RCC 7860 (cell line): ENCODE measurements at places on chromosomes 3 and 15.

DNA sequence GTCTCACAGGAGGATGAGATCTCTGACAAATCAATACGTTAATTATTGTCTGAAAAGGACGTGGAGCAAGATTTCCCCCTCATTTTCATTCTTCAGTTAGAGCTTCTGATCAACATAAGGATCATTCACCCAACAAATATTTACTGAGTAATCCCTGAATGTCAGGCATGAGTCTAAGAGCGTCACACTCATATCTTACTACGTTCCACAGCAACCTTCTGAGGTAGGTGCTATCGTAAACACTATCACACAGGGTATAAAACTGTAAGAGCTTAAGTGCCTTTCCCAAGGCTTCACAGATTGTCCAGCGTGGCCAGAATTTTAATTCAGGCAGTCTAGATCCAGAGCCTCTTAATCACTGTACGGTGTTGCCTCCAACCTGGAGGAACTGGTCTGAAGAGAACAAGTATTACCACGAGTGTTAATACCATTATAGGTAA is 10.6 kb upstream of the TM4SF1 start:
- DNase-seq: peak; percentile 86

DNA sequence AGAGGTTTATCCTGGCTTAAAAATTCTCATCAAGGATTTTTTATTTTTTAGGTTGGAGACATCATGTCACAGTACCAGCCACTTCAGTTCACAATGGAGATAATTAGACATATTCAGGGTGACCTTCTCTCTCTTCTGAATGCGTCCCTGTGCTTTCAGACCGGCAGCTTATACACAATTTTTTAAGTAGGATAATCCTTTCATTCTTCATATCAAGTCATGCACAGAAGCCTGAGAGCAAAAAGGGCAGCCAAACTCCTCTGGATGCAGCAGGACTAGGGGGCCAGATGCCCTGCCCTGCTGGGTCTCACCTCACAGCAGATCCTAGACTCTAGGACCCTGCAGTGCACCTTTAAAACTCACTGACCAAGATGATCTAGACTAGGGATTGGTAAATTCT is 210.4 kb downstream of the ERC2 start:
- DNase-seq: no peak

DNA sequence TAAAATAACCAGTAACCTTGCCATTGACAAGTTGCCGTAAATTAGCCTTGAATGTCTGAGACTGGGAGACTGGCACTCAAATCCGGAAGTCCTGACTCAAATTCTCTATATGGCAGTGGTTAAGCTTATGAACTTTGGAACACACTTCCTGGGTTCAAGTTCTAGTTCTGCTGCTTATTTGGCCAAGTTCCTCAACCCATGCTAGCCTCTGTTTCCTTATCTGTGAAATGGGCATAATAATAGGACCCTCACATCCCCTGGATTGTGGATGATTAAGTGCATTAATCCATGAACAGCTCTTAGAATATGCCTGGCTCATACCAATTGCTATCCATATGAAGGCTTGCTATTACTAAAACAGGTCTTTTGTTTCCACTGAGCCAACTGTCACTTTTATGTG is 311.5 kb downstream of the EDEM1 start:
- no peak for DNase-seq

GRCh38 chr3:107531917-107532469 is 9.2 kb downstream of the BBX start:
- DNase-seq: no peak

- no peak for DNase-seq
Observed at GRCh38 chr3:177135841-177136492, 61.3 kb downstream of the TBL1XR1 start.

- DNase-seq: no peak
Observed at GRCh38 chr3:142888481-142889211, at the start of gene PCOLCE2. PCOLCE2 (minus strand) TSS chr3:142889083; CDS start chr3:142888896, 187 bp downstream.

DNA sequence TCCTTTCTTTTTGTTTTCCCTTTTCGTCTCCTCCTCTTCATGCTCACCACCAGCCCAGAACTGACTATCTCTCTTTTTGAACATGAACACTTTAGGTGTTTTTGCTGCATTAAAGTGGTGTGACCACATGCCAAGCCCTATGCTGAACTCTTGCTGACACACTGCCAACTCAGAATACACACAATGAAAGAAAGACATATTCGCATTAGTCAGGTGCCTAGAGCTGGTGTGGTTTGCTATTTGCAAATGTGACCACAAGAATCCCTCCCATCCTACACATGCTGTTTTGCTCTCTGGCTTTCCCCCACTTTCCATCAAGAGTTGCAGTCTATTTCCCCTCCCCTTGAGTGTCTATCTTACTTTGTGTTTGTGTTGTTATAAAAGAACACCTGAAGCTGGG is 967.8 kb upstream of the CFAP20DC start:
- peak; percentile 27 for DNase-seq

DNA sequence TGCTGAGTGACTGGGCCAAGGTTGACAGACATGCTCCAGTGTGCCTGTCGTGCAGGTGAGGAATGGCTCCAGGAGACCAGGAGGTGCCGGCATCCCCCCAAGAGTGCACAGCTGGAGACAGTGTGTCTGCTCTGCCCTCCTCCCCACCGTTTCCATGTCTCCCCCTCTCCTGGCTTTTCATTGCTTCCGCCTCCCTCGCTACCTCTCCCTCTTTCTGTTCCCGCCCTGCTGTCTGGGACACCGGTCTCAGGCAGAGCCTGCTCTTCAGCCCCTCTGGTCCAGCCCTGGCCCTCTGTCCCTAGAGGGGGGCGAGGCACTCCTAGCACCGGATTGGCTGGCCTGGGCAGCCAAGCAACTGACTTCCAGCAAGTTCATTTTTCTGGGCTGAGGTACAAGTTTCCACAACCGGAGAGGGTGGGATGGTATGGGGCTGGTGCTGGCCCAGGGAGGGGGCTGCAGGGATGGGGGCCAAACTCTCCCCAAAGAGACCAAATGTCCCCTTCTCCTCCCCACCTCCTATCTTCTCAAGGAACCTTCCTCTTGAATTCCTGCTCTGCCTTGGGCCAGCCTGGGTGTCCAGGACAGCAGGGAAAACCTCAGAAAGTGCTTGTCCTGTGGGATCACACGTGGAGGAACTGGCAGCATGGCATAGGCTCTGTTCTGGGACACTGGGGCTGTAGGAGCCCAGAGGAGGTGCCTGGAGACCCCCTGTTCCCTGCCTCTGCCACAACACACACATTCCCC is 32.6 kb downstream of the PRKCD start:
- no peak for DNase-seq

DNA sequence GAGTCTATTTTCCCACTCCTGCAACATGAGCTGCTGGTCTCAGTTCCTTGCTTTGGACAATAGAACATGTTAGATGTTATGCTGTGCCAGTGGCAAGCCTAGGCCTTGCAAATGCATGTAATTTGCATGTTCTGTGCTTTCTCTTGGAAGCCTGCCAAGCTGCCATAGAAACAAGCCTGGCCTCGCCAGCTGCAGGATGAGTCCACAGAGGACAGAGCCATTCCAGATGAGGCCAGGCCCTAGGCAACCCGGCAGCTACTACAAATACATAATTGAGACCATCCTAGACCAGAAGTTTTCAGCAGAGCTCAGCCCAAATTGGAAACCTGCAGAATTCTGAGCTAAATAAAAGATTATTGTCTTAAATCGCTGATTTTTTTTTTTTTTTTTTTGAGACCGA is 39.6 kb downstream of the TRIM69 start:
- DNase-seq: no peak

GRCh38 chr15:80567721-80568157 is 127.4 kb upstream of the ABHD17C start:
- DNase-seq: peak; percentile 59

DNA sequence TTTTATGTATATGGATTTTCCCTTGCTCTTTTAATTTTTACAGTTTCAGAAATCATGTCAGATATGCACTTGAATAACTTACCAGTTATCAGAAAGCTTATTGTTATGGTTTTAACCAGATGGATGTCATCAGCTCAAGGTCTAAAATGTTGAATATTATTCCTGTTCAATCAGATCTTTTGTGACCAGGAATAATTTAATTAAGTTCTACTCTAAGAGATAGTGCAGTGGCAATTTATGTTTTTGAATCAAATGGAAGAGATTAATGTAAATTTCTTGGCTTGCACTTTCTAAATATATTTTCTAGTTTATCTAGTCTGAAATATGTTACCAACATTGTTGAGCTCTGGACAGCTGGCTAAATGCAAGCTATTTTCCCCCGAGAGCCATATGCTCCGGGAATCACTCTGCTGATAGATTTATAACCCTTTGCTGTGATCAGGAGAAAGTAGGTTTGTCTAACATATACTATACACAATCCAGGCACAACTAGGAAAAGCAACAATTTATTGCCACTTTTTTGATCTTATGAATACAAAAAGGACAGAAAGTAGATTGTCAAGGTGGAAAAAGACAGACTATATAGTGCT is 76.8 kb upstream of the CD96 start:
- no peak for DNase-seq

DNA sequence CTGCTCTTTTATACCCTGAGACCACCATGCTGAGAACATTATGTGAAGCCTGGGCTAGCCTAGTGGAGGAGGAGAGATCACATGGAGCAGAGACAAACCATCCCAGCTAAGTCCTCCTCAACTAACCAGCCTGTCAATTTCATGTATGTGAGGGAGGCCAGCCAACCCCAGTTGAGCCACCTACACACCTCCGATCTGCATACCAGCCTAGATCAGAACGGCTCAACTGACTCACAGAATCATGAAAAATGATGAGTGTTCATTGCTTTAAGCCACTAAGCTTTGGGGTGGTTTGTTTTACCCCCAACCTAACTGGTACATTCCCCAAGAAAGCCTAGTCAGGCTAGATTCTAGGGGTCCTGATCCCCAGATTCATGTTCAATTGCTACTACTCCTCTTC is 19.4 kb upstream of the CA12 start:
- DNase-seq: no peak

GRCh38 chr3:104909198-104909597 is 457.5 kb upstream of the ALCAM start:
- DNase-seq: peak; percentile 15

- DNase-seq: no peak
Observed at GRCh38 chr3:2984831-2985220, 125.3 kb downstream of the IL5RA start.

DNA sequence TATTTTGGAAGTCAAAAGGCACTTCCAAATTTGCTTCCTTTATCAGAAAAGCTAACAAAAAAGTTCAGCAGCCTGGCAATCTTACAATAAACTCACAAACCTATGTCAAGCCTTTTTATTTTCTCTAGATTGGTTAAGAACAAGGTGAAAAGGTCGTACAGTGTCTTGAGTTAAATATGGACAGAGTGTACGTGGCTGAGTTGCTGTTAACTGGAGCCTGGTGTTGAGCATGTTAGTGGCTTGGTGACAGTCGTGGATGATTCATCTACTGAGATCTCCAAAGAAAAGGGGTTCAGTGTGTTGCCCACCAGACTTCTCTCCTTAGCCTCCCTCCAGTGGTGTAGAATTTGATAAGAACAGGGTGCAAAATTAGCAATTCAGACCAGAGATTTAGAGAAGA is 89.7 kb downstream of the SSR3 start:
- no peak for DNase-seq

GRCh38 chr3:182626484-182627467 is 166.5 kb upstream of the ATP11B start:
- DNase-seq: no peak

GRCh38 chr3:13145826-13146642 is 72.8 kb upstream of the IQSEC1 start:
- no peak for DNase-seq

DNA sequence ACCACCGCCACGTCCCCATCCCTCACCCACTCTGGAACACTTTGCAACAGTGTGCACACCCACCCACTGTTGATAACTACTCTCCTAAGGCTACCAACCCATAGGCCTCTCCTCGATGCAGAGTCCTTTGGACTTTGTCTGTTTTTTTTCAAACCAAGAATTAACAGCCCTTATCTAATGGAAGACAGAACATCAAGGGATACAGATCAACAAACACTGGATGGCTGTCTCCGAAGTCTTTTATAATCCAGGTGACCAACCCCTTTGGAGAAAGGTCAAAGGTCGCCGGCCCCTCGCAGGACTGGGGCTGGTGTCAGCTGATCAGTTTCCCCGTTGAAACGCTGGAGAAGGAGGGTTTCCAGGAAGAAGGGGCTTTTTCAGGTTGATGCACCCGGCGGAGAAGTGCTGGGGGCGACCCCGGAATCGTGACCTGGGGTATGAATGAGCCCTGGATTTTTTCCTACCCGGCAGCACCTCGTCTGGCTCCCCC is 532 bp downstream of the B4GALT4 start:
- DNase-seq: no peak

DNA sequence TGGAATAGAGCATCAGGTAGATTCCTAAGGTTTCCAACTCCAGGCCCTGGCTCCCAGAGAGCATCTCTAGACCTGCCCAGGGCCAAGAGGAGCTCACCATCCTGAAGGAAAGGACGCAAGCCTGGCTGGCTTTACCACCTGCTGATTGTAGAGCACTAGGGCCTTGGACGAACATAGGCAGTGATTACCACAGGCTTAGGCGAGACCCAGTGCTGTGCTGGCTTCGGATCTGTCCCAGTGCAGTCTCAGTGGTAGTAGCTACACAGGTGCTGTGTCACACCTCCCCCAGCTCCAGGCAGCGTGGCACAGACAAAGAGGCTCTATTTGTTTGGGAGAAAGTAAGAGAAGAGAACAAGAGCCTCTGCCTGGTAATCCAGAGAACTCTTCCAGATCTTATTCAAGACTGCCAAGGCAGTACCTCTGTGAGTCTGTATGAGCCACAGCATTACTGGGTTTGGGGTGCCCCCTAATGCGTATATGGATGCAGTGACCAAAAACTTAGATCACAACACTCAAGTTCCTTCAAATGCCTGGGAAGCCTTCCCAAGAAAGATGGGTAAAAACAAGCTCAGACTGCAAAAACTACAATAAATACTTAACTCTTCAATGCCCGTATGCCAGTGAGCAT is 25.4 kb downstream of the ISG20 start:
- DNase-seq: no peak

GRCh38 chr3:17023006-17023664 is 138.4 kb downstream of the PLCL2 start:
- no peak for DNase-seq

- no peak for DNase-seq
Observed at GRCh38 chr3:128282380-128283196, 129.3 kb downstream of the EEFSEC start.

DNA sequence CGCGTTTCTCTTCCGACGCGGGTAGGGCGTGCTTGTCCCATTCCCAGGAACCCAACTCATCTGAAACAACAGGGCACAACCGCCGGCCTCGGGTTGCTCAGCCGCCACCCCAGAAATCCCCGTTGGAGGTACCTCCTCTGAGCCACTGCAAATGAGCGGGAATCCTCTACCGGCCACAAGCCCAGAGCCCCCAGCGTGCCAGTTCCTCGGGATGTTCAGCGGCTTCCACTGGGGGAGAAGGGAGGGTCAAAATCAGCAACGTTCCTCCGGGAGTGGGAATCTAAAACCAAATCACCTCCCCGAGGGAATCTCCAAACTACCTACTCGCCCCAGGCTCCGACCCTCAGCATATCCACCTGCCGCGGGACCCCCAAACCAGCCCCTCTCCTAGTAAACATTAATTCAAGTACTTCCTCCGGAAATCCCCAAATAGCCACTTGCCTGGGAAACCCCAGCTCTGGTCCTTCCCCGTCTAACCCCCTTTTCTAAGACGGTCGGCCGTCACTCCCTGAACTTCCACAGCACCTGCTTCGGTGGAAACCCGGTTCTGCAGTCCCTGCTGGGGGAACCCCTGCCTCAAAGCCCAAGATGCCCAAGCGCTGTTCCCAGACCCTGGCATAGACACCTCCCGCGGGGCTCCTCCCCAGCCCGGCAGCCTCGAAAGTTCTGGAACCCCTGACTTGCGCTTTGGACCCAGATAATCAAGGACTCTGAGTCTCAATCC is 887 bp downstream of the OXTR start:
- no peak for DNase-seq
